IMR-90 (cell line): ENCODE measurements at places on chromosomes 3 and 15. TPM values are rescaled to one million over a fixed set of nuclear protein-coding genes. Genes with fewer than 3 reads are reported as not detected.

SLC27A2 gene
- under 0.01 TPM in 1 of 2 replicates, not detected in the other for total RNA-seq

ERC2 gene
- 0.18 and 0.28 TPM in 2 replicates for total RNA-seq

PRR23E gene
- total RNA-seq, result not detected in 2 replicates

ARL8B gene
- 47.0 and 62.5 TPM in 2 replicates for total RNA-seq

NPAP1 gene
- not detected in 2 replicates for total RNA-seq

LRRIQ4 gene
- total RNA-seq, result not detected in 2 replicates

ZNF710 gene
- 8.2 and 8.9 TPM in 2 replicates for total RNA-seq

SOX14 gene
- not detected in 2 replicates for total RNA-seq

FBXO40 gene
- total RNA-seq, result not detected in 2 replicates

SMCO1 gene
- not detected in 2 replicates for total RNA-seq

LDHAL6B gene
- total RNA-seq, result not detected in 2 replicates

GOLGA6A gene
- total RNA-seq, result not detected in 2 replicates

LCTL gene
- 8.9 and 10.4 TPM in 2 replicates for total RNA-seq

DOCK3 gene
- total RNA-seq, result under 0.01 TPM in 2 replicates

PPM1L gene
- total RNA-seq, result 0.18 and 0.28 TPM in 2 replicates

SPTBN5 gene
- under 0.01 TPM in 2 replicates for total RNA-seq

MAGI1 gene
- total RNA-seq, result 24.2 and 26.4 TPM in 2 replicates

MINDY2 gene
- total RNA-seq, result 9.3 and 15.0 TPM in 2 replicates

MNS1 gene
- total RNA-seq, result 0.36 and 0.83 TPM in 2 replicates

OR4F15 gene
- total RNA-seq, result 0.28 and 0.36 TPM in 2 replicates

TOMM70 gene
- total RNA-seq, result 35.1 and 50.0 TPM in 2 replicates

C2CD4A gene
- total RNA-seq, result not detected in 2 replicates

DNAH1 gene
- total RNA-seq, result 1.7 and 2.0 TPM in 2 replicates

TMCO5A gene
- total RNA-seq, result not detected in 2 replicates

LTF gene
- not detected in 2 replicates for total RNA-seq

MESP1 gene
- total RNA-seq, result under 0.01 TPM in 1 of 2 replicates, not detected in the other

IFT57 gene
- total RNA-seq, result 35.3 and 46.9 TPM in 2 replicates

FOXL2 gene
- not detected in 2 replicates for total RNA-seq
